ENCODE measurements at places on chromosomes 4 and X.

GRCh38 chr4:95636061-95636460, 87.3 kb upstream of the UNC5C start:
- DNase-seq: no peak

- DNase-seq: no peak
Measured at GRCh38 chr4:175833574-175834311, 21.7 kb upstream of the GPM6A start.

DNA sequence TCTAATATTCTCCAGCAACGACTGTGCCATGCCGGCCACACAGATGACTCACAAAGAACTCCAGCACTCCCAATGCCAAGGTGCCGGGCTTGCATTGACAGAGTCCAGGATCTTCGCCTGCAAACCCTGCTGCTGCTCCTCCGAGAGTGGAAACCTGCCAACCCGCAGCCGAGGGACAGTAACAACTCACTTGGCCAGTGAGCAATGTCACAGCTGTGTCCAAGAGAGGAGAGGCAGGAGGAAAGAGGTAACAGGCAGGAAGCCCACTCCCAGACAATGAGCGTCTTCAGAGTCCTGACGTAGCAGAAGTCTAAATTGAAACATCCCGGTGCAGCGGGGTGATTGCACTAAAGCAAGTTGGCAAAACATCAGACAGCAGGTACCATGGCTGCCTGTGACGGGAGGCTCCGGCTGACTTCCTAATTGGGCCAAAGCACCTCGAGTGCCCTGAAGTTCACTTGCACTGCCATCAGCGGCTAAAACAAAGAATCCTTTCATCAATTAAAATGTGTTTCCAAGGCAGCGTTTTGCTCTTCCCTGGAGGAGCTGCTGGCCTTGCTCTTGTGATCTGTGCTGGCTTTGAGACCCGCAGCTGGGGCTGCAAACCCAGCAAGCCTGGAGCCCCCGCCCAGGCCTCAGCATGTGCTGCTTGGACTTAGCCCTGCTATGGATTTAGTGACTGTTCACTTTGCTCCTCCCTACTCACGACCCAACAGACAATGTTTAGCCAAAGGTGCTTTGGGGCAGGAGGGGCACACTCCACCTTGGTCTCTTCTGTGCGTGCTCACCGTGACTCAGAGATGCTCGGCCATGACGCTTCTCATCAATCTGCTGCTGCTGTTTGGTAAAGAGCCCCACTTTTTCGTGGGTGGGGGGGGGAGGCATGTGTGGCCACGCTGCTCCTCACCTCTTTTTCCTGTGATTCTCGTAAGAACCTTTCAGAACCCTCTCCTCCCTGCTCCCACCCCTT, 36.5 kb downstream of the DCTD start:
- DNase-seq: no peak

DNA sequence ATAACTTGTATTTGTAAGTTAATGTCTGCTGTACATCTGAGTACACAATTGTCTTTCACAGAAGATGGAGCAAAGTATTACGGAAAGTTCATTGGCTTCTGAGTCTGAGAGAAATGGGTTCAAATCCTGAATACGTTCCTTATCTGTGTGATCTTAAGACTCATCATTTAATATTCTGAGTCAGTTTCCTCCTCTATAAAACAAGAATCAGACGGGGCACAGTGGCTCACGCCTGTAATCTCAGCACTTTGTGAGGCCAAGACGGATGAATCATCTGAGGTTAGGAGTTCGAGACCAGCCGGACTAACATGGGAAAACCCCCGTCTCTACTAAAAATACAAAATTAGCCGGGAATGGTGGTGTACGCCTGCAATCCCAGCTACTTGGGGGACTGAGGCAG, 57.8 kb downstream of the APBB2 start:
- DNase-seq: no peak

DNA sequence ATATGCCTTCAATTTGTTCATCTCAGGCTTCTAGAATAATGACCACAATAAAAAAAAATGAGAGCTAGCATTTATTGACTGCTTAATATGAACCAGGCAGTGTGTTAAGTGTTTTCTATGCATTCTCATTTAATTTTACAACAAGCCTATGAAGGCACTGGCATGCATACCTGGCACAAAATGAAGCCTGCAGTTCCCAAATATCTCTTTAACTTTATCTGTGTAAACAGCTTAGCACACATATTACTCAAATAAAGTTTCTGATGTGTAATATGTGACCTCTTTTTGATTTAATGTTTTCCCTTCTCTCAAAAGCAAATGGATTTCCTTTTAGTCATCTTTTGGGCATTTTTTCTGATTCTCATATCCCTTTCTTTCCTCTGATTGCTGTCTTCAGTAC, 671.8 kb downstream of the PCDH7 start:
- no peak for DNase-seq

DNA sequence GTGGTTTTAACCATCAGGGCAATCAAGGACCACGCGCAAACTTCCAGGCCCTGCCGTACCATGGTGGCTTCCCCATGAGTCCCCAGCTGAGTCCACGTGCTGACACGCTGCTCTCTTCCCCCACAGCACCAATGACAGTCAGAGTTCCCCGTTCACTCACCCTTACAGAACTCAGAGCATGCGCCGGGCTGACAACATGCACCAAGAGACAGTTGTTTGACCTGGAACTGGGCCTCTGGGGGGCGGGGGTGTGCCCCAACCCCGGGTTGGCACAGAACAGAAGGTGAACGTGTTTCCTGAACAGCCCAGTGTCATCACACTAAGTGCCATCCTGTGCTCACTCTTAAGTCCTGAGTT, 29.4 kb downstream of the IRF2 start:
- DNase-seq: no peak

GRCh38 chr4:53809816-53810215, 218.5 kb upstream of the LNX1 start:
- DNase-seq: no peak

GRCh38 chr4:609400-610050, 15.8 kb upstream of the PDE6B start:
- DNase-seq: no peak

- DNase-seq: no peak
Measured at GRCh38 chrX:17052210-17052609, 105.8 kb downstream of the REPS2 start.

GRCh38 chrX:323721-324628, 5.4 kb upstream of the GTPBP6 start:
- no peak for DNase-seq

All from stimulated activated CD8-positive, alpha-beta memory T cell treated with anti-CD3 and anti-CD28 coated beads, Interleukin-4, amount 100 ng/mL, for 1 hour (primary cell).